ENCODE measurements at places on chromosomes 7 and 10. TPM values are rescaled to one million over a fixed set of nuclear protein-coding genes. Genes with fewer than 3 reads are reported as not detected.

INMT gene
- total RNA-seq: not detected

SFXN2 gene
- 10.2 TPM for total RNA-seq

TCERG1L gene
- not detected for total RNA-seq

CRHR2 gene
- total RNA-seq: not detected

OPN4 gene
- not detected for total RNA-seq

KCNIP2 gene
- 0.61 TPM for total RNA-seq

MYO3A gene
- total RNA-seq: not detected

SLC13A1 gene
- not detected for total RNA-seq

ICA1 gene
- total RNA-seq: not detected

DEPP1 gene
- not detected for total RNA-seq

OPN1SW gene
- not detected for total RNA-seq

ATOH7 gene
- total RNA-seq: not detected

OTUD1 gene
- total RNA-seq: 1.5 TPM

CYP3A7 gene
- total RNA-seq: not detected

LIPK gene
- not detected for total RNA-seq

FKBP6 gene
- total RNA-seq: not detected

KIF11 gene
- 14.2 TPM for total RNA-seq

UNCX gene
- total RNA-seq: not detected

HECW1 gene
- total RNA-seq: not detected

GPR15LG gene
- not detected for total RNA-seq

ACTL6B gene
- total RNA-seq: not detected

RSBN1L gene
- 14.1 TPM for total RNA-seq

NRP1 gene
- total RNA-seq: 0.71 TPM

UPP1 gene
- 14.5 TPM for total RNA-seq

RGR gene
- total RNA-seq: not detected

JAKMIP3 gene
- total RNA-seq: 0.07 TPM

VIPR2 gene
- not detected for total RNA-seq

GDF10 gene
- not detected for total RNA-seq

All from Karpas-422 (cell line).